Sigmoid colon (tissue), 7 donors: ENCODE measurements at places on chromosomes 2 and 18.

- H3K4me3 ChIP-seq, result no peak overlapping the region
- no peaks in the 10 kb centered on the region for H3K36me3 ChIP-seq
- no peaks in the 10 kb centered on the region for H3K4me1 ChIP-seq
- no peak for DNase-seq
- H3K27me3 ChIP-seq, result no peaks in the 10 kb centered on the region
Observed at GRCh38 chr2:88252646-88253045, 82.5 kb downstream of the THNSL2 start.

GRCh38 chr18:4130734-4131719 is 324.1 kb downstream of the DLGAP1 start:
- no peak overlapping the region for H3K27ac ChIP-seq
- no peak overlapping the region for H3K4me3 ChIP-seq
- no peaks in the 10 kb centered on the region for H3K4me1 ChIP-seq
- H3K36me3 ChIP-seq, result no peaks in the 10 kb centered on the region

- H3K4me1 ChIP-seq, result no peaks in the 10 kb centered on the region
- DNase-seq, result no peak
- H3K27me3 ChIP-seq, result no peaks in the 10 kb centered on the region
Observed at GRCh38 chr2:178990533-178991241, 59.2 kb downstream of the CCDC141 start.

DNA sequence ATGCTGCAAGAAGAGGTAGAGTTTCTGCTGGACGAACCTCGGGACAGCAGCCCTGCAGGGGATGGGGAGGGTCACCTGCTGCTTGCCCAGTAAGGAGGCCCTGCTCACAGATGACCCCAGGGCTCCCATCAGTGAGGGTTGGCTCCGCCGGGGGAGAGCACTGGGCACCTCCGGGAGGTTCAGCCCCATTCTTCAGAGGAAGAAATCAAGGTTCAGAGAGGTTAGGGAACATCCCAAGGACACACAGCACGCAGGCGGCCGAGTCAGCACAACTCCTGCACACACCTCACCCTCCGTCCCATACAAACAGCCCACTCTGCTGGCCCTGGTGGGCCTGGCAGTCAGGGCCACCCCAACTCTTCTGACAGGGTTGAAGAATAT is 11.7 kb upstream of the CCDC74B start:
- peaks cover 12% of the 10 kb centered on the region for H3K36me3 ChIP-seq
- H3K4me1 ChIP-seq, result no peaks in the 10 kb centered on the region
- no peak for DNase-seq

DNA sequence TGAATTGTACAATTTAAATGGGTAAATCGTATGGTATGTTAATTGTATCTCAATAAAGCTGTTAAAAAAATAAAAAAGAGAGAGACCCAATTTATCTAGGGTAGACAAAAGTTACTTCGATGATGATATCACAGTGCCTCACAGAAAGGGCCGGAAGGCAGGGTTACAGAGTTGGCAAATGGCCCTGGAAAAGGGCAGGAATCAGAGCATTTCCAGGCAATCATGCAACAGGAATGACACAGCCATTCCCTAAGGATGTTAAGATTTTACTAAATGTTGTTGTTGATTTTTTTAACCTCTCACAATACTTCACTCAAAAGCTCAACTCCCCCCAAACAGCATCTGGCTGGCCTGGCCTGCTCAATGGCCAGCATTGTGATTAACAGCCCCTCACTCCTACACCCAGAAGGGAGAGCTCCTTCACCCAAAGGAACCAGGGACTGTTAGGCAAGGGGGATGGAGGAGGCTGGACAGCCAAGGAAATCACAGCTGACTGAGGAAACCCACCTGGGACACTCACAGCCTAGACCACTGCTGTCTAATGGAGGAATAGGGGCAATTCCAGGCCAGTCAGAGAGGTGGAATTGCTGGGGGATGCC is 7.7 kb upstream of the SP100 start:
- no peak overlapping the region for H3K4me3 ChIP-seq
- H3K36me3 ChIP-seq, result no peaks in the 10 kb centered on the region
- DNase-seq, result no peak
- H3K4me1 ChIP-seq, result peaks cover 16% of the 10 kb centered on the region
- H3K27ac ChIP-seq, result no peak overlapping the region
- no peaks in the 10 kb centered on the region for H3K27me3 ChIP-seq

- H3K4me1 ChIP-seq, result no peaks in the 10 kb centered on the region
- no peaks in the 10 kb centered on the region for H3K27me3 ChIP-seq
- H3K4me3 ChIP-seq, result no peak overlapping the region
Observed at GRCh38 chr18:54415086-54415485, 57.4 kb downstream of the C18orf54 start.

DNA sequence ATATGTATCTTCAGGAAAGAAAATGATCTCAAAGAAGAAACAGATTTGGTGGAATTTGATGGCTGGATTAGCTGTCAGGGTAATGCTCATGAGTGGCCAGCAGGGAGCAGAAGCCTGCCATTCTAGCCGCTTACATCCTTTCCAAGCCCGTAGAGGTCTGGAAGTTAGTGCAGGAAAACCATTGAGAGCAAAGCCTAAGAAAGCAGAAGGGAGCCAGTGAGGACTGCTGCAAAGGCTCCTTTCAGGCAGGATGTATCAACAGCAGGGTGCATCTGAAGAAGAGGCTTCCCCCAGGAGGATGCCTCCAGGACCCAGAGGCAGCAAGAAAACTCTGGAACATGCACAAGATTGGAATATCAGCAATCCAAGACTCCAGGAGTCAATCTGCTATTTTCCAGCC is 22.9 kb upstream of the LBH start:
- H3K36me3 ChIP-seq, result no peaks in the 10 kb centered on the region
- peaks cover 7% of the 10 kb centered on the region for H3K4me1 ChIP-seq
- no peak overlapping the region for H3K4me3 ChIP-seq
- no peaks in the 10 kb centered on the region for H3K27me3 ChIP-seq
- no peak overlapping the region for H3K27ac ChIP-seq

DNA sequence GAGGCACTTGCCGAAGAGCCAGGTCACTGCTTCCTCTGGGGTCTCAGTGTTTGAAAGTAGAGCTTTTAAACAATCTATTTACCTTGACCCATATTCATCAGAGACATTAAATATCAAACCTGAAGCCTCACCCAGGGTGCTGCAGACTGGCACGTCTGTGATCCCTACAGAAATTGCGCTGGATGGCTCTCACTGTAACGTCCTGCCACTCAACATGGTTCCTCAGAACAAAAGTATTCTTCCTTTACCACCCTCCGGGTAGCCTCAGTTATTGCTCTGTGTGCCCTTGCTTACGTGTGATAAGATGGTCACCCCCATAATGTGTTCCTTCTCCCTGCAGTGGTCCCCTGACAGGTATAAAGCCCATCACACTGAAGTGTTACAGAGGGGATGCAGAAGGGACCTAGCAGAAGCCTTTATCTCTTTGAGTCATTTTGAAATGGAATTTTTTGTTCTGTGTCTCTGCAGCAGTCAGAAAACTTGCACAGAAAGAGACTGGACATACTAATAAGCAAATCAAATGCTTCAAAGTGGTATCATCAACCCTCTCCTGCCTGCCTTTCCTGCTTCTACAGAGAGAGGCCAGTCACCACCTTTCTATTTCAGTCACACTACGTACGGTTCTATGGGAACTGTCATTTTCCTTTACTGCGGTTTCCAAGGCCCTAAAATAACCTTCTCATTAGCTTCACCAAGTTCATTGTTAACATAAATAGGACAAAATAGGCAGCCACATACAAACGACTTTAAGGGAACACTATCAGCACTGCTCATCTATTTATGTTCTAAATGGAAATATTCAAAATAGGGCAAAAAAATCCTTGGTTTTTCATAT is 86.8 kb downstream of the METTL8 start:
- H3K4me3 ChIP-seq, result no peak overlapping the region
- H3K4me1 ChIP-seq, result no peaks in the 10 kb centered on the region
- peak overlapping the region; percentile 78 for H3K27ac ChIP-seq
- no peaks in the 10 kb centered on the region for H3K36me3 ChIP-seq

DNA sequence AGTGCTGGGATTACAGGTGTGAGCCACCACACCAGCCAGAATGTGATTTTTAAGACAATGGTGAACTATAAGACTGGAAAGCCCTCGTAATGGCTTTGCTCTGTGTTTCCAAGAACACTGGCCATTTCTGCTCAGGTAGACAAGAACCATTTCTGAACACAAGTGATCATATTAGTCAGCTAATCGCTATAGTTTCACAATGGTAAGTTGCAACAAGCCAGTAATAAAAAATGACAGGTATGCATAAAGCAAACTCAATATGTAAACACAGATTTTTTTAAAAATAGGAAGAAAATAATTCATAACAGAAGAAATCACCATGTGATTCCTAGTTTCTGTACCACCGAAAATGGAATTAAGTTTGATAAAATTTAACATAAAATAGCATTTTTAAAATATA is 166.5 kb downstream of the THADA start:
- H3K4me3 ChIP-seq, result no peak overlapping the region
- no peak for DNase-seq

- H3K4me3 ChIP-seq, result no peak overlapping the region
- H3K36me3 ChIP-seq, result no peaks in the 10 kb centered on the region
- H3K4me1 ChIP-seq, result peaks cover 21% of the 10 kb centered on the region
- DNase-seq, result no peak
- no peaks in the 10 kb centered on the region for H3K27me3 ChIP-seq
- no peak overlapping the region for H3K27ac ChIP-seq
Observed at GRCh38 chr18:59059140-59059539, 80.5 kb upstream of the SEC11C start.

DNA sequence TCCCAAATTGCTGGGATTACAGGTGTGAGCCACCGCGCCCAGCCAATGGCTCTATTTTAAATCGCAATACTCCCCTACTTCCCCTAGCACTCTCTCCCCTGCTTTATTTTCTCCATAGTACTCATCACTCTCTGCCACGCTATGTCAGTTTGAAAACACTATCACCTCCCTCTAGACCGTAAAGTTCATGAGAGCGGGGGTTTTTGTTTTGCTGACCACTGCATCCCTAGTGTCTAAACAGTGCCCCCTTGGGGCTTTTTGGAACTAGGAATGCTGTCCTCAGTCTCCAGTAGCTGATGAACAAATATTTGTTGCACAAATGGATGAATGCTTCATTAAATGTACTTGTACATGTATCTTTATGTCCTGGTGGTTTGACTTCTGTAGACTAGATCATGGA is 44.1 kb downstream of the ATOH8 start:
- no peak overlapping the region for H3K4me3 ChIP-seq
- H3K4me1 ChIP-seq, result peaks cover 43% of the 10 kb centered on the region
- no peaks in the 10 kb centered on the region for H3K36me3 ChIP-seq
- H3K27ac ChIP-seq, result no peak overlapping the region

GRCh38 chr18:29664278-29665036 is 1378.1 kb downstream of the DSC3 start:
- no peak overlapping the region for H3K27ac ChIP-seq
- no peak overlapping the region for H3K4me3 ChIP-seq
- H3K4me1 ChIP-seq, result no peaks in the 10 kb centered on the region

DNA sequence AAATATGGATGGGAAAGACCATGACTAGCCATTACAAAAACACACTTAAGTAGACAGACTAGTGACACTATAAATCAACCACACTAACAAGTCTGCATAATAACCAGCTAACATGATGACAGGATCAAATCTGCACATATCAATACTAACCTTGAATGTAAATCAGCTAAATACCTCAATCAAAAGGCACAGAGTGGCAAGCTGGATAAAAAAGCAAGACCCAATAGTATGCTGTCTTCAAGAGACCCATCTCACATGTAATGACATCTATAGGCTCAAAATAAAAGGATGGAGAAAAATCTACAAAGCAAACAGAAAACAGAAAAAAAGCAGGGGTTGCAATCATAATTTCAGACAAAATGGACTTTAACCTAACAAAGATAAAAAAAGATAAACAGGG is 16.3 kb downstream of the PFN4 start:
- peaks cover 8% of the 10 kb centered on the region for H3K36me3 ChIP-seq
- H3K4me3 ChIP-seq, result no peak overlapping the region
- no peaks in the 10 kb centered on the region for H3K27me3 ChIP-seq
- no peak for DNase-seq
- no peak overlapping the region for H3K27ac ChIP-seq
- no peaks in the 10 kb centered on the region for H3K4me1 ChIP-seq

- no peak for DNase-seq
- peaks cover 19% of the 10 kb centered on the region for H3K4me1 ChIP-seq
- no peak overlapping the region for H3K27ac ChIP-seq
- H3K36me3 ChIP-seq, result no peaks in the 10 kb centered on the region
- H3K4me3 ChIP-seq, result no peak overlapping the region
- no peaks in the 10 kb centered on the region for H3K27me3 ChIP-seq
Observed at GRCh38 chr2:190947141-190947540, 66.5 kb downstream of the GLS start.

GRCh38 chr2:67515056-67515455 is 117.9 kb downstream of the ETAA1 start:
- no peak overlapping the region for H3K27ac ChIP-seq
- no peaks in the 10 kb centered on the region for H3K36me3 ChIP-seq
- DNase-seq, result no peak
- peaks cover 7% of the 10 kb centered on the region for H3K4me1 ChIP-seq
- H3K27me3 ChIP-seq, result no peaks in the 10 kb centered on the region

GRCh38 chr2:111188681-111189080 is 68.0 kb downstream of the BCL2L11 start:
- H3K4me3 ChIP-seq, result no peak overlapping the region
- no peaks in the 10 kb centered on the region for H3K4me1 ChIP-seq
- no peak for DNase-seq
- H3K27ac ChIP-seq, result no peak overlapping the region

GRCh38 chr2:6657136-6657535 is 208.6 kb downstream of the CMPK2 start:
- no peak for DNase-seq
- H3K4me3 ChIP-seq, result no peak overlapping the region
- H3K27ac ChIP-seq, result no peak overlapping the region
- H3K27me3 ChIP-seq, result no peaks in the 10 kb centered on the region
- no peaks in the 10 kb centered on the region for H3K36me3 ChIP-seq

- DNase-seq, result no peak
- H3K27ac ChIP-seq, result no peak overlapping the region
- H3K36me3 ChIP-seq, result no peaks in the 10 kb centered on the region
- H3K4me1 ChIP-seq, result no peaks in the 10 kb centered on the region
Observed at GRCh38 chr18:27138079-27138478, 47.0 kb downstream of the CHST9 start.

- no peak for DNase-seq
- H3K27ac ChIP-seq, result no peak overlapping the region
- H3K4me1 ChIP-seq, result peaks cover 18% of the 10 kb centered on the region
- H3K36me3 ChIP-seq, result no peaks in the 10 kb centered on the region
Observed at GRCh38 chr2:39483534-39483933, 46.4 kb upstream of the MAP4K3 start.

GRCh38 chr2:83365476-83365875 is 1093.6 kb downstream of the SUCLG1 start:
- DNase-seq, result no peak
- H3K4me3 ChIP-seq, result no peak overlapping the region
- H3K4me1 ChIP-seq, result no peaks in the 10 kb centered on the region
- no peak overlapping the region for H3K27ac ChIP-seq

- H3K27me3 ChIP-seq, result no peaks in the 10 kb centered on the region
- no peaks in the 10 kb centered on the region for H3K4me1 ChIP-seq
- H3K36me3 ChIP-seq, result no peaks in the 10 kb centered on the region
- DNase-seq, result peak; percentile 36
Observed at GRCh38 chr2:128451084-128452023, 132.7 kb upstream of the HS6ST1 start.

GRCh38 chr2:215059724-215060123 is 78.7 kb downstream of the ABCA12 start:
- no peaks in the 10 kb centered on the region for H3K36me3 ChIP-seq
- DNase-seq, result no peak

- no peaks in the 10 kb centered on the region for H3K27me3 ChIP-seq
- H3K4me3 ChIP-seq, result no peak overlapping the region
- no peak overlapping the region for H3K27ac ChIP-seq
- no peaks in the 10 kb centered on the region for H3K36me3 ChIP-seq
- H3K4me1 ChIP-seq, result no peaks in the 10 kb centered on the region
Observed at GRCh38 chr2:27828305-27828704, 56.8 kb downstream of the MRPL33 start.

- no peak overlapping the region for H3K4me3 ChIP-seq
- H3K27ac ChIP-seq, result no peak overlapping the region
- DNase-seq, result no peak
- H3K4me1 ChIP-seq, result no peaks in the 10 kb centered on the region
- H3K36me3 ChIP-seq, result peaks cover 40% of the 10 kb centered on the region
Observed at GRCh38 chr2:86033751-86034692, 71.7 kb downstream of the POLR1A start.
